ENCODE measurements at places on chromosomes 6 and 20.

GRCh38 chr20:9884061-9884460 is 45.2 kb upstream of the PAK5 start:
- no peak for DNase-seq

- DNase-seq, result no peak
Measured at GRCh38 chr6:6806844-6807518, 218.5 kb downstream of the LY86 start.

GRCh38 chr6:99334526-99335127 is 14.8 kb downstream of the FAXC start:
- no peak for DNase-seq

GRCh38 chr6:25050356-25050755 is 114.6 kb upstream of the RIPOR2 start:
- DNase-seq, result no peak

DNA sequence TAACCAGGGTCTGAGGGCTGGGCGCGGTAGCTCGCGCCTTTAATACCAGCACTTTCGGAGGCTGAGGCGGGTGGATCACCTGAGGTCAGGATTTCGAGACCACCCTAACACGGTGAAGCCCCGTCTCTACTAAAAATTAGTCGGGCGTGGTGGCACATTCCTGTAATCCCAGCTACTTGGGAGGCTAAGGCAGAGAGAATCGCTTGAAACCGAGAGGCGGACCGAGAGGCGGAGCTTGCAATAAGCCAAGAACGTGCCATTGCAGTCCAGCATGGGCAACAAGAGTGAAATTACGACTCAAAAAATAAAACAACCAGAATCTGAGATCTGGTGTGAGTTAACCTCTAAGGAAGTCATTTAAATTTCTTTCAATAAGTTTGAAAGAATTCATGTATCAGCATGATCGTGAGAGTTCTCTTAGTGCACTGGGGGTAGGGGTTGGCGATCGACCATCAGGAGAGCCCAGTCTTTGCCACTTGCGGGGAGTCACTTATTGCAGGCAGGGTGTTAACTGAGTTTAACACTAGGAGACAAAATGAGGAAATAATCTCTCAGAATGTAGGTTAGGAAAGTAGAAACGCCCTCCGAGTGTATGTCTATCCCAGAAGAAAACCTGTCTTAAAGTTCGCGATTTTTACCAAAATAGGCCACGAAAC is 206.5 kb upstream of the ZNF184 start:
- no peak for DNase-seq

GRCh38 chr6:5315881-5316280 is 54.6 kb downstream of the FARS2 start:
- DNase-seq, result no peak

GRCh38 chr20:19784511-19785172 is 26.6 kb downstream of the RIN2 start:
- DNase-seq, result peak; percentile 72

DNA sequence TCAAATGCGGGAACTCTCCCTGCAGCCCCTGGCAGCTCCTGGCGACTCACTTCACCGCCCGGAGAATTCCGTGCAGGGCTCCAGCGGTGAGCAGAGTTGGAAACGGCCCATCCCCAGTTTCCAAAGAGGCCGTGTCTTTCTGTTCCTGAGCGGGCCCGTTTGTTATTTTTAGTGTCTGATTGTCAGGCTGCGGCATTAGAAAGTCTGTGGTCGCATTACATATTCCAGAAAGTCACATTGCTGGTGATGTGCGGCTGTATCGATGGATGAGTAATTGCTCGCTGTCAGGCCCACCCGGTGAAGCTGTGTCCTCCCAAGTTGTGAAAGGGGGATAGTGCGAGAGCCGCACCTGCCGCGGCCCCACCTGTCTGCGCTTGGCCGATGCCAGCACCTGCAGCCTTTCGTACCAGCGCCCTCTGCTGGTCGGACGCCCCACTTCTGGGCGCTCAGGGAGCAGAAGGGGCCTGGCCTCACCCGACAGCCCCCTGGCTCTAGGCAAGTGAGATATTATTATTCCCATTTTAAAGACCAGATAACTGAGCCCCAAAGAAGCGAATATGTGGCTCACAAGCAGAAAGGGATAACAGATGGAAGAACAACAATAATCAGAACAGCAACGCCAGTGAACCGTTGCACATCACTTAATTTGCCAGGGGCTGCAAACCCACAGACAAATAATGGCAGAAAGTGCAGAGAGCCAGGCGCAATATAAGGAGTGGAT is 244.9 kb downstream of the TSHZ2 start:
- peak; percentile 84 for DNase-seq

DNA sequence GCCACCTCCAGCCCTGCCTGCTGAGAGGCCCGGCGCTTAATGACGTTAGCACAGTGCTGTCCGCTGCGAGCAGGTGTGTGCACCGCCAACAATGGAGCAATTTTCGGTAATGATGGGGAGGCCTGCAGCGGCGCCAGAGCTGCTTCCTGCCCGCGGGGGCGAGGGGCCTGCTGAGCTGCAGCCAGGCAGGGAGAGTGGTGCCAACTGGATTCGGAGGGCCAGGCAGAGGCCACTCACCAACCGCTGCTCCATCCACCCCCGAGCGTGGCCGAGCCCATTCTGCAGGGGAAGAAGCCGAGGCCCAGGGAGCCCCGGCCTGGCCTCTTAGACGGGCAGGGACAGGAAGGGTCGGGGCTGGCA is 9.6 kb downstream of the HRH3 start:
- DNase-seq, result no peak

GRCh38 chr6:47780510-47781356 is 1.1 kb upstream of the OPN5 start:
- peak; percentile 53 for DNase-seq

DNA sequence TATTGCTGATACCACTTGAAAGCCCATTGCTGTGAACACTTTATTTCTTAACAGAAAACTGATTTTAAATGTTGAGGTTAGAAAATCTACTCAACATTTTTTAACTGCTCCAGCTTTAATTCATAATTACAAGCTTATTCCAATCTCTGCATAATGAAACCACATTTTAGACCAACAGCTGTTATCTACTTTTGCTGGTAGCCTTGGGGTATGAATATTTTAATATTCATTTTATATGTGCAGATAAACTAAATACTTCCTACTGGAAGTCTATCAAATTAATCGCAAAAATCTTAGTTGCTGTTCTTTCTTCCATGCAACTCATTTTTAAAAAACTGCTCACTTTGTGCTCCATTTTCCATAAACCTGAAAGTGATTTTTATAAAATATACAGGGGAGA is 189.3 kb upstream of the SLC35B3 start:
- no peak for DNase-seq

GRCh38 chr6:170021579-170021978 is 269.3 kb downstream of the DLL1 start:
- DNase-seq, result no peak

DNA sequence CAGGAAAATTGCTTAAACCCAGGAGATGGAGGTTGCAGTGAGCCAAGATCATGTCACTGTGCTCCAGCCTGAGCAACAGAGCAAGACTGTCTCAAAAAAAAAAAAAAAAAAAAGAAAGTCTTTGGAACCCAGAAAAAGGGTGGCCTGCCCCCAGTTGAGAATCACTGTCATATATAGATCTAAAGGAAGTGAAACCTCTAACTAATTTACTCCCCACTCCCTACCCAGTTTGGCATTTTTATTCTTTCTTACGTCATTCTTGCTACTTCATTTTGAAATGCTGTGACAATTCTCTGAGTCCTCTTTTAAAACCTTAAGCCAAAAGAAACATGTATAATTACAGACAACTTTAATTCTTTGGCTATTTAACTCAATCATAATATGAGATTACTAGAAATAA is 254.8 kb downstream of the CDC5L start:
- DNase-seq, result no peak

DNA sequence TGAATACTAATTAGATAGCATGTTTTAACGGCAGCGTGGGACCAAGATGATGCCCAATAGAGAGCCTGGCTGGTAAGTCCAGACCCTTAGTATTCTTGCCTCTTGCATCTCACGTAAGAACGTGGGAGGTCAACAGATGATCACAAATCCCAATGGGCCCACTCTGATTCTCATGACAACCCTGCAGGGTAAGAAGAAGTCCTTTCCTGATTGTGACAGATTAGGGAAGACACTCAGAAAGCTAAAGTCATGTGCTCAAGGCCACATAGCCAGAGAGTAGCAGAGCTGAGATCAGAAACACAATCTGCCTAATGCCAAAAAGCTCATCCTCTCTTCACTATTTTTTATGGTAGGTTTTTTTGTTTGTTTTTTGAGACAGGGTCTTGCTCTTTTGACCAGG is 103.8 kb downstream of the RALGAPA2 start:
- no peak for DNase-seq

DNA sequence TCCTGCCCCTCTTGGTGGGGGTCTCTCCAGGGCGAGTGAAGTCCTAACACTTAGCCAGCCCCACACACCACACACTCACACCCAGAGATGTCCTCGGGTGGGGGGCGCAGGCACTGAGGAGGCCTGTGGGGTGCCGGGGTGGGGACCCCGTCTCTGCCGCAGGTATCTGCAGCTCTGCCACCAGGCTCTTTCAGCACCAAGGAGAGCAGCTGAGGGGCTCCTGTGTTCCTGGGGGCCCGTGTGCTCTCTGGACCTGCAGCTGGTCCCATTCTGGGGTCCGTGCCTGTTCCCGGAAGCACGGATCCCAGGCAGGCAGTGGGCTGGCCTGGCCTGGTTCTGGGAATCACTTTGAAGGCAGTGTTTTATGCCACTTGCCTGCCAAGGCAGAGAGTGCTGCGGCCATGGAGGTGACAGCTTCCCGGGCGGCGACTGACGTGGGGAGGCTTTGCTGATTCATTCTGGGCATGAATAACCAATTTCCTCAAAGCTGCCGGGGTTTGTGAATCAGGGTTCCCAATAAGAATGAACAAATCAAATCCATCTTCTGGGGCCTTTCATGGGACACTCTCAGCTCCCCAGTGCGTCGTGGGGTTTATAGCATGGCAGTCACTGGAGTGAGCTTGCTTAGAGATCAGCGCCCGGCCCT is 54.4 kb upstream of the SLCO4A1 start:
- DNase-seq, result no peak

DNA sequence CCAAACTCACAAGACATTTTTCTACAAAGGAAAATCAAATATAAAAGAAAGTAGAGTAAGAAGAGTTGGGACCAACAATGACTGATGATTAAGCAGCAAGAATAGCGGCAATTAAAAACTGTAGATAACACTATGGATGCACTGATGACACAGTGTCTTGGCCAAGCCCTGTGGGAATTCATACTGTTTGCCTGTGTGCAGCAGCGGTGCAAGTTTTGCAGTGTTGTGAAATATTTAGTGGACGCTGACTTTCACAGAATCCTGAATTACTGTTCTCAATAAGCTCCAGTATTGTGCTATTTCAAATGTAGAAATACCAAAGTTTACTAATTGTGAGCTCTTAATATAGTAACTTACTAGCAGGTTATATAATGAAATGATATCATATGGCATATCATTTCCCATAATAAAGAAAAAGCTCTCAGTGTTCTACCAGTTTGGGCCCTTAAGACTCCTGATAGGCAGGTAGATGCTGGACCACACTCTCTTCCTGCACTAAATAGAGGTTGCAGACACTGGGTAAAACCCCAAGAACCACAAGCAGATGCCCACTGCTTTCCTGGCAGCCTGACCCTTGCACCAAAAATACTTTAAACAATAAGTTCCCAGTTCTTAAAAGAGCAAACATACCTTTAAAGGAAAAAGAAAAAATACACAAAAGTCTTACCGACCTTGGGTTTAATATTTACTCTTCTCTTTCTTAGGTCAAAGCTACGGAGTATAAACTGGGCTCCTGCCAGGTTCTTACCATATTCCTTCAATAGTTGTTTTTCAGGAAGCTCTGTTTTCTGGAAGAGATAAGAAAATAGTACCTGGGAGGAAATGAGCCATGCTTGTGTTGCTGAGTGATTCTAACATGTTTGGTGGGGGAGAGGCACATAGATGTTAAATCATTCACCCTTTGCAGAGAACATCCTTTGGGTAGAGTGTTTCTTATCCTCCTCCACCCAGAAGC is 41.6 kb downstream of the ANKEF1 start:
- DNase-seq, result no peak

GRCh38 chr20:59774921-59775686 is 158.3 kb downstream of the SYCP2 start:
- peak; percentile 16 for DNase-seq

- DNase-seq, result no peak
Measured at GRCh38 chr6:107822176-107823046, 1.7 kb downstream of the SCML4 start.

GRCh38 chr20:51979226-51979625 is 176.9 kb upstream of the SALL4 start:
- no peak for DNase-seq

DNA sequence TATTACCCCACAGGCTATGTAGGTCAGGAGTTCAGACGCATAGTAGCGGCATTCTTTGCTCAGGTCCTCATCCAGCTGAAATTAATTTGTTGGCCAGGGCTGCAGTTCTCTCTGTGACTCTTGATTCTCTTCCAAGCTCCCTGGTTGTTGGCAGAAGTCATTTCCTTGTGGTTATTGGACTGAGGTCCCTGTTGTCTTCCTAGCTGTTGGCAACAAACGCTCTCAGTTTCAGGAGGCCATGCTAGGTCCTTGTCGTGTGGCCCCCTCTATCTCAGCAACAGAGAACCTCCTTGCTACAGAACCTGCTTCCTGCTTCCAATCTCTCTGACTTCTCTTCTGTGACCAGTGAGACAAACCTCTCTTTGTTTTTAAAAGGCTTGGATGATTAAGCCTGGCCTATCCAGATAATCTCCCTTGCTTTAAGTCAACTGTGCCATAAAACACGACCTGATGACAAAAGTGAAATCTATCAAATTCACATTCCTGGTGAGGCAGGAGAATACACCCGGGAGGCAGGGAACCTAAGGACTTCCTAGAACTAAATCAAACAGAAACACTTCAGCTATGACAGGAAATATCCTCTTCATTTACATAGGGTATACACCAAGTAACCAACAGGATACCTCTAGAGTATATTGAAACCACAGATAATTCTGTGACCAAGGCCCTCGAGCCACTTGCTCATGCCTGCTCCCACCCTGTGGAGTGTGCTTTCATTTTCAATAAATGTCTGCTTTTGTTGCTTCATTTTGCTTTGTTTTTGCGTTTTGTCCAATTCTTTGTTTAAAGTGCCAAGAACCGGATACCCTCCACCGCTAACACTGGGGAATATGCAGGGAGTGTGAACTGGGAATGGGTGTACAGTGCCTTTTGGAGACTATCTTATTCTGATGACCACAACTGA is 196.0 kb downstream of the BTBD3 start:
- no peak for DNase-seq

GRCh38 chr20:56554869-56555268 is 21.8 kb downstream of the FAM209B start:
- DNase-seq, result no peak

All from right forelimb (tissue), 1 donor.